Fibroblast of skin of right quadriceps (primary cell): ENCODE measurements at places on chromosomes 12 and 14.

- no peak for DNase-seq
Observed at GRCh38 chr14:38255408-38255672, 553 bp downstream of the CLEC14A start.

DNA sequence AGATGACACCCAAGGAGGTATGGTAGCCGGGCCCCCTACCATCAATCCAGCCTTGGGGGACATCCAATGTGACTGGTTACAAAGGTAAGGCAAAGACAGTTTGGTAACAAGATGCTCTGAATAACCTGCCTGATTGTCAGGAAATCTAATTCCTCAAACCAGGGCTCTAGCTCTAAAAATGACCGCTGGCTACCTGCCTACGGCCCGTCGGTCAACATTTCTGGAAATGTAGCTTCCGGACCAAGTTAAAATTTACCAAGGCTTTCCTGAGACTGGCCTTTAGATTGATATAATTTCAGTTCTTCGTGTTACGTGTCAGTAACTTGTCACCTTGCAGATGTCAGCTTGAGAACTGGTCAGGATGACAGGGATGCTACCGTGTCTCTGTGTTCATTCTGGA is 34.2 kb upstream of the FOXN3 start:
- no peak for DNase-seq

GRCh38 chr14:50008562-50008961 is 107.8 kb downstream of the VCPKMT start:
- no peak for DNase-seq

- DNase-seq = no peak
Observed at GRCh38 chr14:74942608-74943007, 12.8 kb downstream of the PGF start.

DNA sequence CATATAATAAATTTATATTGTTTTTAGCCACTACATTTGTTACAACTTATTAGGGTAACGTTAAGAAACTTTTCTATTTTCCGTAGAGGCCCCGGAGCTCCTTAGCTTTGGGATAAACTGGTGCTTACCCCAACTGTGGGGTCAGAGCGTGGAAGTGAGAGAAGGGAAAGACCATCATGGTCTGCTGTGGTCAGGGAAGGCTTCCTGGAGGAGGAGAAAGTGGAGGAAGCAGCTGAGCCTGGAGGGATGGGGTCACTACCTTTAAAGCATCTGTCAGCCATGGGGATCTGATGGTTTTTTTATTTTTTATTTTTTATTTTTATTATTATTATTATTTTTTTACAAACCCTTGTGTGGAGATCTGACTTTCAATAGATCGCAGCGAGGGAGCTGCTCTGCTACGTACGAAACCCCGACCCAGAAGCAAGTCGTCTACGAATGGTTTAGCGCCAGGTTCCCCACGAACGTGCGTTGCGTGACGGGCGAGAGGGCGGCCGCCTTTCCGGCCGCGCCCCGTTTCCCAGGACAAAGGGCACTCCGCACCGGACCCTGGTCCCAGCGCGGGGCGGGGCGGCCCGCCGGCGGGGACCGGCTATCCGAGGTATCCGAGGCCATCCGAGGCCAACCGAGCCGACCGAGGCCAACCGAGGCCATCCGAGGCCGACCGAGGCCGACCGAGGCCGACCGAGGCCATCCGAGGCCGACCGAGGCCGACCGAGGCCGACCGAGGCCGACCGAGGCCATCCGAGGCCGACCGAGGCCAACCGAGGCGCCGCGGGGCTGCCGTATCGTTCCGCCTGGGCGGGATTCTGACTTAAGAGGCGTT is 1101.2 kb upstream of the TMEM132C start:
- peak; percentile 83 for DNase-seq

GRCh38 chr12:116306506-116306905 is 29.0 kb upstream of the MED13L start:
- DNase-seq = no peak

- peak; percentile 45 for DNase-seq
Observed at GRCh38 chr14:31261859-31262731, 54.5 kb upstream of the HECTD1 start.

- no peak for DNase-seq
Observed at GRCh38 chr12:123705935-123706334, 6.2 kb upstream of the ATP6V0A2 start.

- no peak for DNase-seq
Observed at GRCh38 chr12:18284386-18284785, 23.1 kb downstream of the PIK3C2G start.

- DNase-seq = no peak
Observed at GRCh38 chr14:22472466-22472865, 116.6 kb downstream of the DAD1 start.

DNA sequence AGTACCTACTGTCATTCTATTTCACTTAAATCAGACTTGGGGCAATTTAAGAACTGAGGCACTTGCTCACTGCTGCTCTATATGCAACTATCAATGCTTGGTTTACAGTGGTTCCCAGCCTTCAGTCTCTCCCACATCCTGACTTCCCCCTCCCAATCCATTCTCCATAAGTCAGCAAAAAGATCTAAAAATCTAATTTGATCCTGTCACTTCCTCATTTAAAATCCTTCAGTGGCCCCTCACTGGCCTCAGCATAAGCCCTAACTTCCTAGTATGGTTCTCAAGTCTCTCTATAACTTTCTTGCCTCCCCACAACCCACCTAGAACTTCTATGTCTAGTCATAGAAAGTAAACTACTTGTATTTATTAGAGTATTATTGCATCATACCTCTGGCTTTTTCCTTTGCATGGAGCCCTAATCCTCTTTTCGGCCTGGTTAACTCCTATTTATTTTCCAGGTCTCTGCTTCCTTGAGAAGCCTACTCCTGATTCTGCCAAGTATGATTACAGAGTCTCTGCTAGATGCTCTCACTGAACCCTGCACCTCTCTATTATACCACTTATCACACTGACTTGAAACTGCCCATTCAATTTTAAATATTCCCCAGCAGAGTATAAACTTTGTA is 130.6 kb downstream of the RALGAPA1 start:
- no peak for DNase-seq

- DNase-seq = no peak
Observed at GRCh38 chr14:78359581-78359980, 189.4 kb downstream of the NRXN3 start.

GRCh38 chr12:54723379-54724256 is 75.5 kb upstream of the DCD start:
- peak; percentile 9 for DNase-seq

DNA sequence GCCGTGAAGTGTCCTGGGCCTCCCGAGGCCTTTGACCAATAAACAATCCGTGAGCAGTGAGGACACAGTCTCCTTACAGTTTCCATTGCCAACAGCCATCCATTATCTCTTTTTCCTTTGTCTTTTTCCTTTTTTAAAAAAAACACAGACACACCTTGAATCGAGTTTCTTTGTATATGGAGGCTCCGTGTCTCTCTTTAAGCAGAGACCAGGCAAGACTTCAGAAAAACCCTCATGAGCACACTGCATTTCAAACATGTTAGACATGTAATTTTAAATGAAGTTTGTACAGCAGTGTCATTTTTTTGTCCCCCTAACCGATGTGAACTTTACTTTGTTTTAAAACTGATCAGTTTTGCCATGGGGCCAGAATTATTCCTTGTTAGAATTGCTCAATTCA is 111.1 kb downstream of the SPTSSA start:
- DNase-seq = no peak

DNA sequence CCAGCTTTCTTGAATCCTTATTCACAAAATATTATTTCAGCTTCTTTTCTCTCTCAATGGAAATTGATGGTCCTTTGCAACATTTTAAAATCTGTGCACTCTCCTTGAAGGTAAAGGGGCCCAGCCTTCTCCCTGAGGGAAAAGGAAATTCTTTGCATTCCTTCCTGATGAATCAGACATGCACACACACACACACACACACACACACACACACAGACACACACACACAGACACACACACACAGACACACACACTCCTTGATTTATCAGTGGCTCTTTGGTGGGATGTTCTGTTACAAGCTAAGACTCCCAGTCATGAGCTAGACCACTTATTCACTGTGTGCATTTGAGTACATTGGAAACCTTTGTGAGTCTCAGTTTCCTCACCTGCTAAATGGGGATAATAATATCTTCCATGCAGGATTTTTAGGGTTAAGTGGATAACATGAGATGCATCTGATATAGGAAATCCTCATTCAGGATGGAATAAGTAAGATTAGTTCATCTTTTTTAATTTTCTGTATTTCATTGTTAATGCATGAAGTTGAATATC is 45.1 kb upstream of the HMGA2 start:
- DNase-seq = peak; percentile 79

DNA sequence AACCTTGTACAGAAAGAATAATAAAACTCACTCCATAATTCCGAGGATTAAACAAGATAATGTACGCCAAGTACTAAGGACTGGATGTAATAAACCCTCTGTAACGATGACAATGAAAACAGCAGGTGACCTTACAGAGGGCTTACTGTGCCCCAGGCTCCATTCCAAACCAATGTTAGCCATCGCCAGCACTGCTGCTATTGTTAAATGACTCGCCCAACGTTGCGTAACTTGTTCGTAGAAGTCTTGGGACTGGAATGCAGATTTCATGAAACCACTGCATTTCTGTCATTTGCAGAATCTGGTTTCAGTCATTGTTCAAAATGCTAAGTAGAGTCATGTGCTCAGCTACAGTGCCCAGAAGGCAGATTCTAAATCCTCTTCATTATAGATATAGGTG is 728 bp upstream of the STON2 start:
- DNase-seq = peak; percentile 98

DNA sequence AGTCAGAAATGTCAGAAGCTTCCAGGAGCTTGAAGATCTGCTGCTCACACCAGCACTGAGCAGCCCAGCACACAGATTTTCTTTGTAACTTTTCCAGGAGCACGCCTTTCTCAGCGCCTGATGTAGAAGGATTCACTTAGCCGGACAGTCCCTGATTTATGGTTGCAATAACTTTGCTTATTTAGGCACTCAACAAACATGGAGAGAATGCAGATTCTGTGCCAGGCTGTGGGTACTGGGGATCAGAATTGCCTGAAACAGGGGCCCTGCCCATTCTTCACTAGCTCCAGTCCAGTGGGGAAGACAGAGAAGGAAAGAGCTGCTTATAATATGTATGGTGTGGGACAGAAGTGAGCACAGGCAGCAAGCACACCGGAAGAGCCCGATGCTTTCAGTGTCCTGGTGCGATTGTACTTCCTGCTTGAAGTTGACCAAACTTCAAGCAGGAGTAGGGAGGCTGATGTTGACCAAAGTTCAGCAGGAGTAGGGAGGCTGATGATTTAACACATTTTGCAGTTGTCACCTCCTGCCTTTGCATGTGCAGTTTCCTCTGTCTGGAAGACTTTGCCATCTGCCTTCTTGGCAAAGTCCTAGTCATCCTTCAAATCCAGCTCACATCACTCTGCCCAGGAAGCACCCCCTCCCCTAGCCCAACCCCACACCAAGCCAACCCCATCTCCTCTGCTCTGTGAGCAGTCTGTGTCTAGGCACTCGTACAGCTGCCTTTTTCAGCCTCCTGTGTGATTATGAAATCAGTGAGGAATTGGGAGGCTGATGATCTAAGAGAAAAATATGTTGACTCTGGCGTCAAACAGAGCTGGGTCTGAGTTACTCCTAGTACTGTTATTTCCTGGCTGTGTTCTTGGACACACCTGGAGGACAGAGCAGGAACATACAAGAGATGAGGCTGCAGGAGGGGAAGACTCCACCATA is 12.0 kb upstream of the PRIMA1 start:
- no peak for DNase-seq

DNA sequence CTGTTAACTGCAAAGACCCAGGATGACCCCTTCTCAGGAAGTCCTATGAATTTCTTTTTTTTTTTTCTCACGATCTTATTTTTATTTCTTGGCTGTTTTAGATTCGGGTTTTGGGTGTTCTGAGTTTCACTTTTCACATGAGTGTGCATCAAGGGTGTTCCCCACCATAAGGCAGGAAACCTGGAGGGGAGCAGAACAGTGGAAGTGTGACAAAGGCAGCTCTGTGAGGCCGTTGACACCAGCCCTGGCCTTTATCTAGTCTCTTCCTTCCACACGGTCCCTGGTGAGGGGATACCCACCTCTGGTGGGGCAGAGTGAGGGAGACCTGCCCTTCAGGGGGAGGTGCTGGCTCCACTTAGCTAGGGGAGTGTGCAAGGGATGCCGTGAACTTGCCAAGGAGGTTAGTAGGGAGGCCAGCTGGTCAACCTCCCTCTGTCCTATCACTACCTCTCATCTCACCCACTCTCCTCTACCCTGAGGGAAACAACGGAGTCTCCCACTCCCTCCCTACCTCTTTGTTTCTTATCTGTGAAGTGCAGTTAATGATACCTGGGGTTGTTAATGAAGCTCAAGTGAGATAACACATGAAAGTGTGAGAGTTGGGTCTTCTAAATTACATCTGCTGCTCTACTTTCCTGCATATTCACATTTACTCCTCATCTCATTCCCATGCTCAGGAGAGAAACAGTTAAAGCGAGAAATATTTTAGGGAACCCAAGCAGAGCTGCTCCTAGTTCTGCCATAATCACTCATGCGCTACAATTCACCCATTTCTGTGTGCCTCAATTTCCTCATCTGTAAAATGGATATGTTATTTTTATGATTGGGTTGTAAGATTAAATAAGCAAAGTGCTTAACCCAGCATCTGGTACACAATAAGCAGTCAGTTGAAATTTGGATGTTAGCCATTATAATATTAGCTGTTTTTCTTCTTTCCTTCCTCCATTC is 4.4 kb upstream of the GALNT6 start:
- no peak for DNase-seq

DNA sequence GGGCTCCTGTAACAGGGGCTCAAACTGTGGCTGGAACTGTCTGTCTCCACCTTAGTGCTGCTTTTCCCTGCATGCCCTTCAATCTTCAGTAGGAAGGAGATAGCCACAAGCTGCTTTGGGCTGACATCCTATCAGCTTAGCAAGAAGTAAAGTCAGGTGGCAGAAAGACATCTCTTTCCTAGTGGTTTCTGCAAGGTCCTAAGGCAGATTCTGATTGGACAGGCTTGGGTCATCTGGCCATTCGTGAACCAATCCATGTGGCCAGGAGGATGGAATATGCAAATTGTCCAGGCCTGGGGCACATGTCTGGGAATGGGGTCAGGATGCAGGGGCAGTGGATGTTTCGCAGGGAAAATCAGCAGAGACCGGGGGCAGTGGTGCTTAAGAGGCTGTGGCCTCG is 5.2 kb downstream of the RITA1 start:
- no peak for DNase-seq

- DNase-seq = no peak
Observed at GRCh38 chr14:66237741-66238140, 248.4 kb upstream of the CCDC196 start.
